ENCODE measurements at places on chromosomes 16 and 17. TPM values are rescaled to one million over a fixed set of nuclear protein-coding genes. Genes with fewer than 3 reads are reported as not detected.

The KRTAP4-1 gene
- not detected for total RNA-seq

The DPH1 gene
- 25.8 TPM for total RNA-seq

The GPR179 gene
- total RNA-seq = 0.10 TPM

The CES5A gene
- total RNA-seq = not detected

The PRAC2 gene
- total RNA-seq = not detected

The GCGR gene
- total RNA-seq = not detected

The OR1F1 gene
- total RNA-seq = 0.32 TPM

The HOXB4 gene
- not detected for total RNA-seq

The TBC1D26 gene
- 0.14 TPM for total RNA-seq

The TM4SF5 gene
- total RNA-seq = not detected

The PRSS22 gene
- total RNA-seq = 0.58 TPM

The AGRP gene
- total RNA-seq = not detected

The TIGD7 gene
- 4.4 TPM for total RNA-seq

The TBC1D24 gene
- 12.8 TPM for total RNA-seq

The EIF4A3 gene
- 87.5 TPM for total RNA-seq

The TMEM132E gene
- 0.18 TPM for total RNA-seq

The KRT31 gene
- not detected for total RNA-seq

The CA7 gene
- total RNA-seq = not detected

The CD300E gene
- not detected for total RNA-seq

The MFAP4 gene
- total RNA-seq = 3.7 TPM

The PLK1 gene
- total RNA-seq = 10.5 TPM

The APOBR gene
- total RNA-seq = not detected

The OR4D1 gene
- not detected for total RNA-seq

The MKS1 gene
- 12.0 TPM for total RNA-seq

The TBC1D16 gene
- total RNA-seq = 45.1 TPM

The SYNRG gene
- 31.1 TPM for total RNA-seq

The OR3A3 gene
- total RNA-seq = not detected

The DPEP3 gene
- total RNA-seq = not detected

The PRKCB gene
- 2.1 TPM for total RNA-seq

The KRTAP9-8 gene
- not detected for total RNA-seq

The KATNIP gene
- total RNA-seq = 21.1 TPM

The CHAD gene
- not detected for total RNA-seq

The ODF4 gene
- not detected for total RNA-seq

The UMOD gene
- total RNA-seq = not detected

The GAS2L2 gene
- total RNA-seq = 0.07 TPM

The SOX8 gene
- 0.98 TPM for total RNA-seq

The GRAP gene
- total RNA-seq = 0.38 TPM

The CPNE7 gene
- 7.5 TPM for total RNA-seq
